ENCODE measurements at places on chromosomes 3 and 15.

DNA sequence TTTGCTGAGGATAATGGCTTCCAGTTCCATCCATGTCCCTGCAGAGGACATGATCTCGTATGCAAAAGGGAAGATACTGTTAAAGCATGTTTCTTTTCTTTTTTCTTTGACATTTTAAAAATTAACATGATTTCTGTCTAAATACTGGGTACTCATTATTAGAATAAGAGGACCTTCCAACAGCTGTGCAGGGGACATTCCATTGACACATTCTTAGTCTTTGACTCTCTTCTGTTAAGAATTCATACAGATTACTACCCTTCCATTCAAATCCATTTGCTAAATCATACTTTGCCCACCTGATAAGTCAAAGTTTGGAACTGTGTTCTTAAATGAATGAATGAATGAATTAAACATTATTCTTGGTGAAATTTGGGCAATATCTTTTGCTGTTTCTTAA lies 5.1 kb upstream of the CP start:
- no peak for DNase-seq

GRCh38 chr3:194095464-194095863 lies 40.5 kb upstream of the HES1 start:
- no peak for DNase-seq

GRCh38 chr3:33645060-33645647 lies 72.9 kb downstream of the CLASP2 start:
- no peak for DNase-seq

- DNase-seq: no peak
Observed at GRCh38 chr15:29097971-29098370, 171.7 kb downstream of the NSMCE3 start.
